ENCODE measurements at places on chromosomes 7 and 10.
A peak's percentile ranks its signal among the peaks of the same experiment; 100 is the strongest.

DNA sequence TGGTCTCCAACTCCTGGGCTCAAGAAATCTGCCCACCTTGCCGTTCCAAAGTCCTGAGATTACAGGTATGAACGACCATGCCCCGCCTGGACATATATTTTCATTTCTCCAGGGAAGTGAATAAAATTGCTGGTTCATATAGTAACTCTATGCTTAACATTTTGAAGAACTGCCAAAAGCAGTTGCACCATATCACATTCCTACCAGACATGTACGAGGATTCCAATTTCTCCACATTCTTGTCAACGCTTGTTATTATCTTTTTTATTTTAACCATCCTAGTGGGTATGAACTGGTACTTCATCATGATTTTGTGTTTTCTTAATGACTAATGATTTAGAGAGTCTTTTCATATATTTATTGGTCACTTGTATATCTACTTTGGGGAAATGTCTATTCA lies 21.9 kb upstream of the CPN1 start:
- no peak for DNase-seq

- peak; percentile 65 for DNase-seq
Observed at GRCh38 chr7:2530071-2530987, 10.8 kb downstream of the LFNG start.

DNA sequence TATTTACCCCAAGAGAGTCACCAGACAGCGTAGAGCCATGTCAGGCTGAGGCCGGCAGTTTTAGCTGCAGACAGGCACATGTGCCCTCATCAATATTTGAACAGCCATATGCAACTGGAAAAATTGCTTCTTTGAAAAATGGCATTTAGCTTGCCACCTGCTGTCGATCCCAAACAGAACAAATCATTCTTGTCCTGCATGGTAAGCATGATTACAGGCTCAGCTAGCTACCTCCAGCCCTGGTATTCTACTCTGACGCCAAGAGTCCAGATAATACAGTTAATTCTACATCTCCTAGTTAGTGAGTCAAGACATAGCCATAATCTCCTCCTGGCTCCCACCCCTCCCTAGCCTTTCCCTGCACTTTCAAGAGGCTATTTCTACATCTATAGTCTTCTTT lies 7.7 kb downstream of the CREB3L2 start:
- DNase-seq, result no peak

DNA sequence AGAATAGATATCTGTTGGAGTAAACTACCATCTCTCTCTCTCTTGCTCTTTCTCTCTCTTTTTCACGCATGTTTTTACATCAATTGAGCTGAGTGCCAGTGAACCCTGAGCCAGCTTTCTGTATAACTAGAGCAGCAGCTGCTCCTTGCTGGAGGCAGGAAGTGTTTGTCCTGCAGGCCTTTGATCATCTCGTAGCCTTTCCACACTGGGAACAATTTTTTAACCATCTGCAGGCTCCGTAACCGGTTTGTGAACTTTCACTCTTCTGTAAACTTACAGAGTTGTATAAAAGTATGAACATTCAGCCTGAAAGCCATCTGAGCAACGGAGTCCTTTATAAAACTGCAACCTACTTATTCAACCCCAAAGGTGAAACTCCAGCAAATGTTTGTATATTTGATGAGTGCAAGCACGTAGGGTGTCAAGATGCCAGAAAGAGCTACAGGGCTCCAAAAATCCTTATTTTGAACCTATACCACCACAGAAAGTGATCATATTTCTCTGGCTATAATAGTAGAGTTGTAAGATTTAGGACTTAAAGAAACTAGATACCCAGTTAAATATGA lies 162.8 kb upstream of the NFE2L3 start:
- no peak for DNase-seq

DNA sequence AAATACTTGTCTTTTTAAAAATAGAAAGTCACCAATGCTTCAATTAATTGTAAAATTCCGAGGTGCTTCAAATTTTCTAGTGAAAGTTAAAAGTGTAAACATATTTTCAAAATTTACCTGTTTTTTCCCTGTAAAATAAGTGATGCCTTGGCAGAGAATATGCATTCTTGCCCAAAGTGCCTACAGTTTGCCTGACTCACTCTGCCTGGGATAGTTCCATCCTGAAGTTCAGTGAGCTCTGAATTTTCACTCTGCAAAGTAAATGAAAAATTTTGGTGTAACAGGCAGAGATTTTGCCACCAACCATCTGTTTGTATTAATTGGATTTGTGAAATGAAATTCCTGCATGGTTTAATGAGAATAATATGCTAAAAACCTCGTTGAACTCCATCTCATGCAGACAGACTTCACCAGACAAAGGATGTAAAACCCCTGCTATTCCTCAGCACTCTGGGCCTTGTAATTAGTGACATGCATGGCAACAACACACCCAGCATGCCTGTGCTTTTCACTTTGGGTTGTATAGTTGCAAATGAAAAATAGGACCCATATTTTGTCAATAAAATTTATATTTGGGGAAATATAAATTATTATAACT lies 117.4 kb upstream of the GNAI1 start:
- no peak for DNase-seq

DNA sequence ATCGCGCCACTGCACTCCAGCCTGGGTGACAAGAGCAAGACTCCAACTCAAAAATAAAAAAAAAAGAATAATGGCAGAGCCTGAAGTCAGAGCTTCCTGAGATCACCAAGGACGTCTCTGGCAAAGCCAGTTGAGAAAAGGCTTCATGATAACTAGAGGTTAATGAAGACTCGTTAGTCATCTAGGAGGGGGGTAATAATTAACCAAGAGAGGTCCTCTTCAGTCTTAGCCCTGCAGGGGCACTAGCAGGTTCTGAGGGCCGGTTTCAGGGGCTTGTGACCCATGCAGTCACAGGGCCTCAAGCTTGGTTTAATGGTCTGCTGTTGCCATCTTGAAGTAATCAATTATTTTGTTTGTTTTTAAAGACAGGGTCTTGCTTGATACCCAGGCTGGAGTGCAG lies 28.6 kb upstream of the PROSER2 start:
- DNase-seq, result no peak

GRCh38 chr7:30804078-30804661 lies 33.0 kb downstream of the MINDY4 start:
- DNase-seq, result no peak

DNA sequence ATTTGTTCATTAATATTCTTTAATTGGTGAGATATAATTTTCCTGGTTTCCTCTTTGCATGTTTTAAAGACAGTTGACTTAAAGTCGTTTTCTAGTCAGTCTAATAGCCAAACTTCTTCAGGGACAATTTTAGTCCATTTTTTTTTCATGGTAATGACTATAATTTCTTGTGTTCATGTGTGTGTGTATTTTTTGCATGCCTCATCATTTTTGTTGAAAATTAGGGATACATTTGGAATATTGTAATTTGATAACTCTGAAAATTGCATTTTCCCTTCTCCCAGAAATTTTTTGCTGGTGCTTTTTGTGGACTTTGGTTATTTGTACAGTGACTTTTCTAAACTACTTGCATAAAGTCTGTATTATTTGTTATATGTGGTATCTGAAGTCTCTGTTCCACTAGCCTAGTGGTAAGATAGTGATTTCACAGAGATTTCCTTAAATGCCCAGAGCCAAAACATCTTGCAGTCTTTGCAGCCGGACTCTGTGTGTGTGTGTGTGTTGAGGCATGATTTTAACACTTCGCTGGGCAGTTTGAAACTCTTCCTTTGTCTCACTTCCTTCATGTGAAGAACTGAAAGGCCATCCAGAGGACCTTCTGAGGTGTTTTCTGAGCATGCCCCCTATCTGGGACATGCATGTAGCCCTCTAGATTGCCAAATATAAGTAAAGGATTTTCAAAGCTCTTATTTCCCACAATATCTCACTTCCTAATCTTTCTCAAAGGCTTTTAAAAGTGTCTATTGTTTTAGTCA lies 40.9 kb upstream of the ZNF365 start:
- DNase-seq, result no peak

- no peak for DNase-seq
Observed at GRCh38 chr10:14602807-14603533, 171.7 kb downstream of the FAM107B start.

DNA sequence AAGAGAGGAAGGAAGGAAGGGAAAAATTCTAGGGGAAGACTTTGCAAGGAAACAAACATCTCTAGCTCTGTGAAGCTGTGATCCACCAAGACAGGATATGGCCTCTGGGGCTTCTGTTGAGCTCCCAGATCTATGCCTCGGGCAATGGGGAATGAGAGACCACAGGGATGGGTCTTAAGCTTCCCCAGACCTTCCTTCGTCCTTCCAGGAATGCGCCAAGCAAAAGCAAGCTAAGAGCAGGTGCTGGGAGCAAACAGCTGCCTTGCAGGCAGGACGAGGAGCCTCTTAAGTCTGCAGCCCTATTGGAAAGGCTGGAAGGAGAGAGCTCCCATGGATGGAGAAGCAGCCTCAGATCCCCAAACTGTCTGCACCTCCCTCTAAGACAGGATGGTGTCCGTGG lies 21.9 kb upstream of the ELN start:
- DNase-seq, result no peak

DNA sequence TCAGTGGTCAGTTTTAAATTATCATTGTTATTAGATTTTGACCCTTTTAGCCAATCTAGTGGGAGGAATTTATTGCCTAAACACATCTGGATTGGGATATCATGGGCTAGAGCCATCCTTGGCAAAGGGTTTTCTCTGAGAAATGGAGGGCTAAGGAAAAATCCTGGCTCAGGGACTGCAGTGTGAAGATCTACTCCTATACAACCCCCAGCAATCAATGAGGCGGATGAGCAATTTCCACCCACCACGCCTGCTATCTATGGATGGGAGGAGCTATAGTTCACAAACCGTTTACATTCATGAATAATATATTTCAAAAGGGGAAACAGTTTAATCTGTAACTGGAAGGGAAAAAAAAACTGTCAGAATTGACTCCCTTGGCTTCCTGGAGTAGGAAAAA lies 2.7 kb downstream of the CAV1 start:
- no peak for DNase-seq

Data from central memory CD8-positive, alpha-beta T cell (primary cell).